Posterior vena cava (tissue), 2 donors: ENCODE measurements at places on chromosomes 1 and 21. TPM values are rescaled to one million over a fixed set of nuclear protein-coding genes. Genes with fewer than 3 reads are reported as not detected.

Gene KIF17
- total RNA-seq: 2.9 TPM

Gene KIF26B
- 0.65 TPM for total RNA-seq

Gene EPS8L3
- not detected for total RNA-seq

Gene TMPRSS15
- not detected for total RNA-seq

Gene SELL
- 11.6 TPM for total RNA-seq

Gene AMY2A
- not detected for total RNA-seq

Gene SLFNL1
- 0.38 TPM for total RNA-seq

Gene CD2
- total RNA-seq: 2.3 TPM

Gene C1orf141
- total RNA-seq: not detected

Gene LGALS8
- total RNA-seq: 45.6 TPM

Gene SPRR2B
- total RNA-seq: not detected

Gene INKA2
- 12.4 TPM for total RNA-seq

Gene GNG4
- total RNA-seq: 0.38 TPM

DNA sequence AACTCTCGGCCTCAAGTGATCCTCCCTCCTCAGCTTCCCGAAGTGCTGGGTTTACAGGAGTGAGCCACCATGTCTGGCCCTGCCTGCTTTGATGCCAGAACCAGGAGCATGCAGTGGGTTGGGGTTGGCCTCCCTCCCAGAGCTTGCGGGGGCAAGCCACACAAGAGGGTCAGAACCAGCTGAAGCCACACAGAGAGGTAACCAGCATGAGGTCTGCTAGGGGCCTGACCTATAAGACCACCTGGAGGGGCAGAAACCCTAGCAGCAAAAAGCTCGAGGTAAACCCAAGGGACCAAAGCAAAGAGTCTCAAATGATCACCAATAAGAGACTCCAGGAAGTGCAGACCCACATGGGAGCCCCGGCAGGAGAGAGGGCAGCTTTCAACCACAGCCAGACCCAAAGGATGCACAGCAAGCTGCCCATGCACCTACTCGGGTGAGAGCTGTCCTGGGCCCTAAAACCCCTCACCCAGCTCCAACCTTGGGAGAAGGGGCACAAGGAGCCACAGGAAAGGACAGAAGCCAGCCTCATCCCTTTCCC, 81.2 kb downstream of the TOMM20 start:
- no peak for DNase-seq

- no peak for DNase-seq
These were observed 3.9 kb upstream of the OLFML3 start for GRCh38 chr1:113975211-113975895.

GRCh38 chr1:111496398-111496797, 7.0 kb downstream of the ADORA3 start:
- DNase-seq: no peak

GRCh38 chr1:161838885-161839284, 72.8 kb downstream of the ATF6 start:
- DNase-seq: no peak

- no peak for DNase-seq
These were observed 427.5 kb downstream of the NPHP4 start for GRCh38 chr1:5564578-5565257.

- DNase-seq: no peak
These were observed 194.0 kb downstream of the KCNK2 start for GRCh38 chr1:215276582-215276981.

DNA sequence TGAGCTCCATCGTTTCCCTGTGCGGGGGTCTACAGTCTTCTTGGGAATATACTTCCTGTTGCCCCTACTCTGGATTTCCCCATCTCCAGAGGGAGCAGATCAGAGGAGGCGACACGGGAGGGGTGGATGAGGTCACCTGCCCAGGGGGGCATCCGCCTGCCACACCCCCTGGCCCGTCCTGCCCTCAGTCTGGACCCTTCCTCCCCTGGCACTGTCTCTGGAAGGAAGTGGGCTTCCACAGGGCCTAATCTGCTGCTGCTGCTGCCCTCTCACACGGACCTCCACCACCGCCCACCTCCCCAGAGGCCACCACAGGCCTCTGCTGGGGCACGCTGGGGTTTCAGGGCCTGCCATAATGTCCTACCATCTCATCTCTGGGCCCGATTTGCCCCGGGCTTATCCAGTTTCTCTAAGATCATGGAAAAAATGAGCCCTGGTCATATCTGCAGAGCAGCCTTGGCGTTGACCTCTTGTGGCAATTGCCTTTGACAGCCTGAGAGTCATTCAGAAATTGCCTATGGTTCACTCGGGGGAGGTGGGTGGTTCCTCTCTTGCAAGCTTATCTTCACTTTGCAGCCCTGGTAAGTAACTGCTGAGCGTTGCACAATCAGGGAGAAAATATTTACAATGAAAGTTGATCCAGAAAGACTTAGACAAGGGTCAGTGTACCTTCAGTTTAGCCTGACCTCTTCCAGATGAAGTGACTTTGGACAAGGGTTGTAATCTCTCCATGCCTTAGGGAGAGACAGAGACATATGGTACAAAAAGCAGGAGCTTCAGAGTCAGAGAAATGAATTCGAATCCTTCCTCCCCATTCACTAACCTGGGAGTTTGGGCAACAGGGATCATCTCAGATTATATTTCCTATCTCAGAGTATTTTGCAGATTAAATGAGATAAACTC, 252.4 kb downstream of the TOMM20 start:
- DNase-seq: no peak

- DNase-seq: no peak
These were observed 66.1 kb downstream of the NCAM2 start for GRCh38 chr21:21064353-21064752.

DNA sequence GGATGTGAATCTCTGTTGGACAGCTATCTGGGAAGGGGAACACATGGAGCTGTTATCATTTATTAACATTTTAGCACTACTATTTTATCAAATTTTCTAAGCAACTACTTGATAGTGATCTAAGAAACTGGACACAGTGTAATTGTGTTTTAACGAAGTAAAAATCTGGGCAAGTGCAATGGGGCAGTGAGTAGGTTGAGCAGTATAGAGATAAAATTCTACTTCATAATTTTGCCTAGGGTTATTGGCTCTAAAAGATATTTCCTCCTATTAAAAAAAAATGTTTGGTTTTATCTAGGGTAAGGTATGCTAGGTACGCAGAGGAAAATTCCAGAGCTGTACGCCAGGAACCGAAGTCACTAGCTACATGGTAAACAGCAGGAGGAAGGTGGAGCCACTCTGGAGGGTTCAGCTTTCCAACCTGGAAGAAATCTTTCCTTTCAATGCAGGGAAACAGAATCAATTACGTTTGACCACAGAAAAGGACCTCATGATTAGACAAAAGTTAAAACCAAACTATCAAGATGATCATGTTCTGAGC, 43.3 kb downstream of the BCAR3 start:
- DNase-seq: no peak

GRCh38 chr1:17149771-17150170, 30.5 kb upstream of the PADI2 start:
- no peak for DNase-seq

GRCh38 chr1:182709855-182710254, 25.5 kb upstream of the RGS8 start:
- DNase-seq: no peak

- DNase-seq: no peak
These were observed 30.5 kb downstream of the BATF3 start for GRCh38 chr1:212669102-212669501.

DNA sequence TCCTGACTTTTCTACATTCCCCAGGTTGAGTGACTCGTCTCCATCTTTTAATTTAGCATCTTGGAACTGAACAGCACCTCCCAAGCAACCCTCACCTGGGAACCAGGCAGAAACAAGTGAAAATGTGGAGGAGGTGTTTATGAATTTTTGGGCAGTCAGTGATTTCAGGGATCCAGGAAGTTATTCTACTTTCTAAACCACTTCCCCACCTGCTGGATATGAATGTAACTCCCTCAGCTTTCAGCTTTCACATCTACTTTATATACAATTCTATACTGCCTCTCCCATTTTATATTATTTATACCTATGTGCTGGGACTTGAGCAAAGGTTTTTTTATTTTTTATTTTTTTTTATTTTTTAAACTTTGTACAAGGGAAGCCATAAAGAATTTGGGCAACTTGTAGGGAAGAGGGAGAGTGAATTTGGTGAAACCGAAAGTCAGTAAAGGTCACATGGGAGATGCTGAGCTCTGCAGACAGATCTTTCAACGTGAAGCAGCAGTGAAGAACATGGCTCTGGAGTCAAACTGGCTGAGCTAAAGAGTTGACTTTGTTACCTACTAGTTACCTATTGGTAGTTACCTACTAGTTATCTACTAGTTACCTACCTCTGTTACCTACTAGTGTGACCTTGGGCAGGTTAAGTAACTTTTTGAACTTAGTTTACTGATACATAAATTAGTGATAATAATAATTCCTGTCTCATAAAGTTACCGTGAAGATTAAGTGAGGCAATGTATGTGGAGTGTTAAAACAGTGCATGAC, 45.5 kb downstream of the DDR2 start:
- DNase-seq: no peak

DNA sequence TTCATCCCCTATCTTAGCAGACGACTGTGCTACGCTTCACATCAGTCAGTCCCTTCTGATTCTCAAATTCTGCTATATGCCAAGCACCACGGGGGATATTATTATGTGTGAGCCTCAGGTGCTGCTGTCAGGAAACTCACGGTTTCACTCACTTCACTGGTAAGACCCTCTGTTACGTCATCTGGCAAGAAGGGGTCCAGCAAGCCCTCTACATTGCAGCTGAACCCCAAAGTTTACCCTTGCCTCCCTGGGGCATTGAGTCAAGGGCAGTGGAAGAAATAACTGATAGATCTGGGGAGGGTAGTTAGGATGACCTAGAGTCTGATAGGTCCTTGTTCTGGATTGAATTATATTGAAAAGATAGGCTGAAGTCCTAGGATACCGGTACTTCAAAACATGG, 237.4 kb downstream of the RRAGC start:
- DNase-seq: no peak

DNA sequence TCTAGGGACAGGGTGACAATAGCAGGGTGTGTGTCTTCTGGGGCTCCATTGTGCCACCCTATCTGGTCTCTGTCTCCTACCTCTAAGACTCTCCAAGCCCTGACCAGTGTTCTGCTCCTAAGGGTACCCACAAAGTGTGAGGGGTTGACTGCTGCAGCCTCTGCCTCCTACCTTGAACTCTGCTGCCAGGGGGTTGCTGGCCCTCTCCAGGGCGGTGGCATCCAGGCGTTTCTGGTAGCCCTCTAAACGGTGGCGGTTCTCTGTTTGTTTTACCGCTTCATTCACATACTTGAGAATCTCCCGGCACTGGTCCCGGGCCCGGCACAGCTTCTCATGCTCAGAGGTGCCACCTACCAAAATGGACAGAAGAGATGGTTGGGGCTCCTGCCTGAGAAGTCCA, 24.4 kb downstream of the LRRC71 start:
- DNase-seq: peak; percentile 62

DNA sequence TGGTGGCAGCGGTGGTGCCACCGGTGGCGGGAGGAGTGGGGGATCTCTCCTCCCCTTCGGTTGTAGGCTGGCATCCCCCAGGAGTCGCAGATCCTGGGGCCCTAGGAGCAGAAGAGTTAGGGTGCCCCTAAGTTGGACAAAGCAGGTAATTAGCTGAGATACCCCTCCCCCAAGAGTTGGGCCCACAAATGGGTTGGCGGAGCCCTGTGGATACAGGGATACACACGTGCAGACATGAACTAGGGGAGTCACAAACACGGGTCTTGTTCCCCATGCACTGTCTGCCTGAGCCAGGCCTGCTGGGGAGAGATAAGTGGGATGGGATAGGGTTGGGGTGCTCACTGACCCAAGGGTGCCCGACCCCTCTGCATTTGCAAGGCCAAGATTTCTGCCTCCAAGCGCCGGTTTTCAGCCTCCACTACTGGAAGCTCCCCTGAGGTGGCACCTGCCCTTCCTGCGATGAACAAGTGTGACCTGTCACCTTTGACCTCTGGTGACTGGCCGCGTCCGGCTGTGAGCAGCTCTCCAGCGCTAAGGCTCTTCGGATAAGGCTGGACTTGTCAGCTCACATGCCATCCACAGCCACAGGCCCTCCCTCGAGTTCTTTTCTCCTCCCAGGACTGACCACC, 1.8 kb downstream of the CCDC17 start:
- DNase-seq: peak; percentile 81

GRCh38 chr1:40059338-40059959, 18.9 kb downstream of the CAP1 start:
- DNase-seq: no peak

DNA sequence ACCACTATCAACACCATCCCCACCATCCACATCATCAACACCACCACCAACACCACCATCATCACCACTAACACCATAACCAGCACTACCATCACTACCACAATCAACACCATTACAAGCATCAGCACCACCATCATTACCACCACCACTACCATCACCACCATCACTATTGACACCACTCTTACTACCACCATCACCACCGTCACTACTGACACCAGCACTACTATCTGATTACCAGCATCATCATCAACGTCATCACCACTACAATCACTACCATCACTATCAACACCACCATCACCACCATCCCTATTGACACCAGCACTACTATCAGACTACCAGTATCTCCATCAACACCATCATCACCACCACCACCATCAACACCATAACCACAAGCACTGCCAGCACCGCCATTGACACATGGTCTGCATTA, 106.1 kb upstream of the RUNX3 start:
- DNase-seq: no peak

GRCh38 chr21:33817138-33817537, 98.5 kb downstream of the ATP5PO start:
- no peak for DNase-seq

DNA sequence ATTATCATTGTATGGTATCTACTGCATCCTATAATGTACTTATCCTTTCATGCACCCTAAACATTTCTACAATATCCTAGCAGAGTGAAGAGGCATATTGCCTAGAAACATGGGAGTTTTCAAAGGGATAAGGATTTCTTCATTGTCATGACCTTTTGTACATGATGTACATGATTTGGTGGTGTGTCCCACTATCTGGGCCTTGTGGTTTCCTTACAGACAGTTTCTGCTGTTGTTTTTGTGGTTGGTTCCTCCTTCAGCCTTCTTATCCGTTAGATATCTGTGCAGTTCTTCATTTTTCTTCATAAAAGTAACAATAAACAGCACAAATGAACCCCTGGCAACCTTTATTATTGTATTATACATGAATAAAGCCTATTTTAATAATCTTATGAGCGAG, 70.4 kb upstream of the BACH1 start:
- no peak for DNase-seq

GRCh38 chr1:147719029-147719698, 41.2 kb downstream of the GJA5 start:
- no peak for DNase-seq

GRCh38 chr1:241612533-241613477, 27.4 kb downstream of the CHML start:
- no peak for DNase-seq

GRCh38 chr1:23664837-23665795, 26.5 kb upstream of the RPL11 start:
- no peak for DNase-seq
